ENCODE measurements at places on chromosomes 3 and 15. TPM values are rescaled to one million over a fixed set of nuclear protein-coding genes. Genes with fewer than 3 reads are reported as not detected.

SLC22A14 gene
- not detected for total RNA-seq

UCN2 gene
- 8.5 TPM for total RNA-seq

NANOGP8 gene
- total RNA-seq = not detected

PRKCD gene
- 35.2 TPM for total RNA-seq

NIT2 gene
- total RNA-seq = 95.4 TPM

TGM4 gene
- total RNA-seq = 0.18 TPM

CCR9 gene
- not detected for total RNA-seq

GPR149 gene
- not detected for total RNA-seq

ACAP2 gene
- total RNA-seq = 8.8 TPM

NAA50 gene
- 156 TPM for total RNA-seq

INKA1 gene
- 1.1 TPM for total RNA-seq

TNNC1 gene
- 1.7 TPM for total RNA-seq

SPTBN5 gene
- total RNA-seq = 0.13 TPM

RTF1 gene
- 17.4 TPM for total RNA-seq

CNTN4 gene
- not detected for total RNA-seq

RAB6B gene
- total RNA-seq = 2.1 TPM

EFCAB12 gene
- 0.73 TPM for total RNA-seq

P2RY14 gene
- not detected for total RNA-seq

All from A549 treated with GW870086 at 1 μM for 4 hours (cell line).